Activated CD8-positive, alpha-beta memory T cell treated with anti-CD3 and anti-CD28 coated beads for 1 hour (primary cell): ENCODE measurements at places on chromosomes 2 and 18.
A peak's percentile ranks its signal among the peaks of the same experiment; 100 is the strongest.

GRCh38 chr18:36628435-36629137, 200.2 kb downstream of the TPGS2 start:
- DNase-seq: no peak

GRCh38 chr2:158266111-158266510, 164.4 kb downstream of the UPP2 start:
- no peak for DNase-seq

- DNase-seq: no peak
Measured at GRCh38 chr18:2424420-2424819, 146.9 kb downstream of the METTL4 start.

DNA sequence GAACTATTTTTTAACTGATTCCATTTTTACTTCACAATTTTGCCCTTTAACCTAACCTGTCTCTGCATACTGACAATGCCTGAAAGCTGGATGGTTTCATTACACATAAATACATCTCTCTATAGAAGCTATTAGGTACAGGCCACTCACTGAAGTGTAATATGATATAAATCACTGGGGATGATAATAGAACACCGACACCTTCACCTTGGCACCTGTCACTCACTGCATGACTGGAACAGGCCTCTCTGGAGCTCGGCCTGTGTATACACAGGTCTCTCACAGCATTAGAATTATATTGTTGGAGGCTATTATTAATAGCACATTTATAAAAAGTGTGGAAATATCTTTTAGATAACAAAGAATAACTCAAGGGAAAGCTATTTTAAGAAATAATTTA, 138.2 kb downstream of the TMEM131 start:
- no peak for DNase-seq

DNA sequence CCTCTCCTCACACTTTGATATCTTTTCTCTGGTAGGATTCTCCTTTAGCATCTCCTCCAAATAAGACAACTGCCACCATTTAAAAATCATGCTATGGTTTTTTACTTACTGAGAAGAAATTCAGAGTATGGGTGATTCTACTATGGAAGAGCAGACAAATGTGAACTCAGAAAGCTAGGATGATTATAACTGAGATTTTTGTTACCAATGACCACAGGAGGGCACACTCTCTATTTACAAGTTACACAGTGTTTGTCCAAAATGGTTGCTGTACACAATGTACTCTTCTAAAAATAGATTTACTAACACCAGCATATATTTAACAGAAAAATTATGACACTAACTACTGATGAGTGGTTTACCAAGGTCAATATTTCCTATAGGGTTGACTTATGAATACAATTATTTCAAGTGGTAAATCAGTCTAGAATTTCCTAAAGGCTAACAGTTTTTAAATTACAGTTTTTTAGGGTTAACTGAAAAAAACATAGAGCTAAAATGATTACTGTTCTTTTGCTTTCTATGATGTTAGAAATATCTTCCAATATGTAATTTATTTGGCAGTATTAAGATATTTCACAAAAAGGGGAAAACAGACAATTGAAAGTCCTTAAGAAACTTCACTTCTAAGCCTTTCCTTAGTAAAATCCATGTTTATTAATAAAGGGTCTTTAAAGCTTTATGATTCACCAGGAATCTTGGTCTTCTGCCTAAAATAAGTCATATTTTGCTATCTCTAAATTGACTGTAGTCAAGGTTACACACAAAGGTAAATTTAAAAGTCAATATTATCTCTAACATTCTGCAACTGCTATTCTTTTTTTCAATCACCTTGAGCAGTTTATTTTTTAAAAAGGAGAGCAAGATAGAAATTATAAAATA, 57.2 kb downstream of the MAP4K3 start:
- DNase-seq: no peak

- no peak for DNase-seq
Measured at GRCh38 chr2:210555555-210555954, 844 bp upstream of the CPS1 start.

GRCh38 chr2:231752061-231752460, 29.0 kb downstream of the PDE6D start:
- DNase-seq: no peak

DNA sequence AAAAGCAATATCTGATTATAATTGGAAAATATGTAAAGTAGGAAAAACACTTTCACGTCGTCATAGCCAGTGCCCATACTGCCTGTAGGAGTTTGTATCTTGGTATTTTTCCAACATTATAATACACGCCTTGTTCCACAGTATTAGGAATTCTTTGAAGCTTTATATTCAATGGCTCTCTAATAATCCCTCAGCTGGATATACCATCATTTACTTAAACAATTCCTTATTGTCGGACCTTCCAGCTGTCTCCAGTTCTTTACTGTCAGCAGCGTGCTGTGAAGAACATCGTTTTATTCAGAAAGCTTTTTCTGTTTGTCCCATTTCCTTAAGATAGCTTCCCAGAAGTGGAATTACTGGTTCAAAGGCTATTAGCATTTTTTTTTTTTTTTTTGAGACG, 31.7 kb downstream of the ATP6V1C2 start:
- no peak for DNase-seq

- DNase-seq: no peak
Measured at GRCh38 chr2:48483916-48484315, 46.0 kb upstream of the STON1 start.

DNA sequence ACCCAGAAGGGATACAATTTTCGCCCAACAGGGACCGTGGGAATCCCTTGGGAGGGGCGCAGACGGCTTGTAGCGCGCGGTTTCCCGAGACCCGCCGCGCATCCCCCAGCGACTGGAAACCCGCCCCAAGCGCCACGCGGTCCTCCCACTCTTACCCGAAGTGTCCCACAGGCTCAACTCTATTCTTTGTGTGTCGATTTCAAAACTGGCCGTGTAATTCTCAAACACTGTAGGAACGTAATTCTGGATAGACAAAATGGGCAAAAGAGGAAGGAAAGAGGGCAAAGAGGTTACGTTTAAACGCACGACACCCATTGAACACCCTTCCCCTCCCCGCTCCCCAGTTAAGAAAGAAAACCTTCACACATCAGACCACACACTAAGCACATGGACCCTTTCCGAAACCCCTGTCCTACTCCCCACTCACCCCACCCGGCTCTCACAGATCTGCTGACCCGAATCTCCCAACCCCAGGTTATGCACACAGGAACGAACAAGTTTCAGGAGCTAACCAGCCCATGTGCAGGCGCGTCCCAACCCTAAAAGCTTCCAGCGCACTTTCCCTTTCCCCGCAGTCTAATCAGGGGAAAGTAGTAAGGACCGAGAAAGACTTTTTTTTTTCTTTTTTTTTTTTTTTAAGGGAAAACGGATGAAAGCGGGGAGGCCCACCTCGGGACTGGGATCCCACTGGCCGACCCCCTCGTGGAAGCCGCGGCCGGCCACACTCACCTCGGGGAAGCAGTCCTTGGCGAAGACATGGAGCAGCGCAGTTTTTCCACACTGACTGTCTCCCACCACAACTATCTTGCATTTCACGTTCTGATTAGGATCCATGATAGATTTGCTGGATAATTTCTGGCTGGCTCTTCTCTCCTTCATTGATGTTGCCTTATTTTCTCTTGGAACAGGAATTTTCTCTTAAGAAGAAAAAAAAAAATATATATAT, 655 bp downstream of the RND3 start:
- DNase-seq: no peak

GRCh38 chr2:177636672-177637071, 244.1 kb downstream of the AGPS start:
- DNase-seq: no peak

DNA sequence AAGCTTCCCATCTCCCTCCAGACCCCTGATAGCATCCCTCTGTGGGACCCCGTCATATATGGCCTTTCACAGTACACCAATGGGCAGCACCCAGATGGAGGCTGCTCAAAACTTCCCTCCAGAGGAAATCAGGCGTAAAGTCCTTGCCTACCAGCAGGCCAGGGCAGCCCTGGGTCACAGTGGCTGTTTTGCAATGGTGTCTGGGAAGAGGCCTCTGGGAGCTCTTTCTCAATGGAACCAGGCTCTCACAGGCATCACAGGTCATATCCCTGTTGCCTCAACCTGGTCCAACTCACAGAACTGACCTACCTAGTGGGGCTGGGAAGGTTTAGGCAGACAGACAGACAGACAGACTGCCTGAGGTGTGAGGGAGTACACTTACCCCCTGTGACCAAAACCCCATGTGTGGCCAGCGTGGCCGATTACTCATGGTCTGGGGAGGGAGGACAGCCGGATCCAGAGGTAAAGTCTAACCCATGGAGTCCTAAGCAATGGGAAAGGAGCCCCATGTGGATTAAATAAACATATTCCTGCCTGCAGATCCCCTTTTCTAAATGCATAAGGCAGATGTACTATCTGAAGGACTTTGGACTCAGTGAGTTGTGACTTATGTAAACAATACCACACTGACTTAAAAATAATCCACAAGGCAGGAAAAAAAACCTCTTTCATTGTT, 58.2 kb downstream of the BCL2L11 start:
- no peak for DNase-seq

GRCh38 chr2:237474931-237475703, 11.9 kb upstream of the MLPH start:
- DNase-seq: peak; percentile 72

- DNase-seq: no peak
Measured at GRCh38 chr18:71352618-71353017, 1063.8 kb downstream of the SOCS6 start.

DNA sequence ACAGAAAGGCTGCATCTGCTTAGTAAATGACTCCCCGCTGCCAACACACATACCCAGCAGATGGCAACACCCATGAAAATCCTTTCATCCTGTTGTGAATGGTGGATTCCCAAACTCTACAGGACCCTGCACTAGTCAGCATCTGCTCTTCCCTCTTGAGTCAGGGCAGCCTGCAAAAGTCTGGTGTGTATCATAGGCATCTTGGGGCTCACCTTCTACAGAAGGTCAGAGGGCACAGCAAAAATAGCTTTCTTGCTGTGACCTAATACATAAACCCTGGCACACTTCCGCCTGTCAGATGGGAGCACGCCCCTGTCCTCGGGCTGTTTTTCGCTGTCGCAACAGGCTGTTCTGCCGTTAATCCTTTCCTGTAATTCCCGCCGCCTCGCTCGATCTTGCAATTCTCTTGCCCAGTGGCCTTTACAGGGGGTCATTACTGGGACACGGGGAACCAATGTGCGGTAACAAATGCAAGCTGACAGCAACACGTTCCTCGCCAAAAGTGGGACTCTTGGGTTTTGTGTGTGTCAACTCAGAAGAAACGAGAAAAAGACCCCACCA, 19.9 kb upstream of the SCYGR1 start:
- DNase-seq: no peak

GRCh38 chr18:51390702-51391101, 193.2 kb upstream of the MEX3C start:
- no peak for DNase-seq

DNA sequence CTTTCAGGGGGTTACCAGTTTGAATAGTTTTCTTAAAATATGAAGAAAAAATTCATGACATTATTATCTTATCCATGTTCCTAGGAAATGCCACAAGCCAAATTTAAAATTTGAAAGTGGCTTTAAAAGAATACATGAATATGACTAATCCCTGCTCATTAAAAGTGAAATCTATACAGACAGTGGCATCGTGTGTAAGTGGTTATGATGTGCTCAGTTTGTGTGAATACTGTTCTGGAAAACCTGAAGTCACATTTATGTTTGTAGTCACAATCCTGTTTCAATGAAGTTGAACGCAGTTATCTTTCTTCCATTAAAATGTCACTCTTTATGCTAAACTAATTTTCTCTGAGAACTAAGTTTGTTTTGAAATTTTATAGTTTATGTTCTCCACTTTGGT, 75.8 kb downstream of the GORASP2 start:
- DNase-seq: no peak

DNA sequence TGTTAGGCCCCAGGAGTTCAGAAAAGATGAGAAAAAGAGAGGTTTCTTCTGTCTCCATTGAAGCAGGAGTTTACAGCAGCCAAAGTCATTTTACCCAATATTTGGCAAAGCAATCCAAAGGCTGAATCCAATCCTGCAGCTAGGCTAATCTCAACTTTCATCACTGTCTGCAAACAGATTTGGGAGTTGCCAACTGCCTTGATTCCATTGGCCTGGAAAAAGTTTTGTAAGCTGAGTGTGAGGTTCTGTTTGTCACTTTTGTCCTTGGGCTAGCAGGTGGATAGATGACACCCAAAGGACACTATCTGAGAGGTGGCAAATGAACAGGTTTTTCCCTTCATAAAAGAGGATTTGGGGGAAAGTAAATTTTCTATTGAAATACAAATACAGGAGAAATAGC, 56.6 kb upstream of the SETBP1 start:
- no peak for DNase-seq

DNA sequence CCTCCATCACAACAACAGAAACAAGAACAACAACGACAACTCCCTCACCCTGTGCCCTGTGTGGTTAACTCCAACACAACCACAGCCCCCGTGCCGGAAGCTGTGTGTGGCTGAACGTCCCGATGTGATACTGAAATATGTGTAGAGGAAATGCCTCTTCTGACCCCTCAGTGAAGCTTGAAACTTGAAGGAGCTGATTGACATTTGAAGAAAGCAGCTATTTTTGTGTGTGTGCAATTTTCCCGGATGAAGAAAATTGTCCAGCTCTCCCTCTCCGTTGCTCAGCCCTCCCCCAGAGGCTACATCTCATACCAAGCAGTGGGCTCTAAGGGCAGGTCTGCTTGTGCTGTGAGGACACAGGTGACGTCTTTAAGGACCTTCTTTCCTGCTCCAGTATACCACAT, 173.8 kb downstream of the ICOS start:
- no peak for DNase-seq
